ENCODE measurements at places on chromosomes 5 and 9.

GRCh38 chr9:136615631-136616306, 46.9 kb upstream of the EGFL7 start:
- DNase-seq = no peak

DNA sequence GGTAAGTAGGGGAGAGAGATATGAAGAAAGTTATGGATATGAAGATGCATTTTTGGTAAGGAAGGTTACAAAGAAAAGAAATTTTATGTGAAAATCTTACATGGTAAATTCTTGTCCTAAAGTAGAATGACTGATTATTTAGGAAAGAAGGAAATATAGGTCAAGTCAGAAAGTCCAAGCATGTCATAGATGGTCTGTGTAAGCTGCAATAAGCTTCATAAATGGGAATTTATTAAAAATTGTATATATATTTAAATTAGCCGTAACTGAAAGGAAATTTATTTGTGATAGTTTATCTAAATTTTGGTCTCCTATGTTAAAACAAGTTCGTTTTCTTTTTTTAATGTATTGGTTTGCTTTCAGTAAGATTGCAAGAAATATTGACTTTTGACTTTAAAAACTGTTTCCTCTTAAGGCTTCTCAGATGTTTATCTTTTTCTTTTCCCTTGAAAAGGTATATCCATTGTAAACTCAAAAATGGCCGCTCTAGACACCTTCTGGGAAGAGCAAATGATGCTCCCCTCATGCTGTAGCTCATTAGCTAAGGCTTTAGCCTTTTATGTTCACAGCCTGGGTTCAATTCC, 46.8 kb upstream of the HAPLN1 start:
- DNase-seq = no peak

DNA sequence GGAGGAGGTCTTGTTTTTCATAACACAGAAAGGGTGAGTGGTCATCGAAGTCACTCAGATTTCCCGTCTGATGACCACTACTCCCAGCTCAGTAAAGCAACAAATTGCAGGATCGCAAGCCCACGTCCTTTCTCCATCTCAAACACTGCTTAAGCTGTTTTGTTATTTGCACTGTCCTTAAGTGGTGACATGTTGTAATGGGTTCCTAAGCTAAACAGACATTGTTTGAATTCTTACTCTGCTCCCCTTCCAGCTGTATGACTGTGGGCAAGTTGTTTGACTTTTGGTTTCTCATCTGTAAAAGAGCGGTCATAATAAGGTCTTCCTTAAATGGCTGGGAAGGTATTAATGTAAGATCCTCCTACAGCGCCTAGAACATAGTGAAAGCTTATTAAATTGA, 62.8 kb upstream of the EQTN start:
- DNase-seq = no peak

GRCh38 chr9:68966496-68966944, 47.4 kb downstream of the PRKACG start:
- no peak for DNase-seq

- DNase-seq = no peak
These were observed 58.2 kb downstream of the CRB2 start for GRCh38 chr9:123414204-123414603.

GRCh38 chr5:31707329-31707728, 68.4 kb downstream of the PDZD2 start:
- DNase-seq = no peak

GRCh38 chr5:71887680-71888079, 168.6 kb downstream of the CARTPT start:
- no peak for DNase-seq

DNA sequence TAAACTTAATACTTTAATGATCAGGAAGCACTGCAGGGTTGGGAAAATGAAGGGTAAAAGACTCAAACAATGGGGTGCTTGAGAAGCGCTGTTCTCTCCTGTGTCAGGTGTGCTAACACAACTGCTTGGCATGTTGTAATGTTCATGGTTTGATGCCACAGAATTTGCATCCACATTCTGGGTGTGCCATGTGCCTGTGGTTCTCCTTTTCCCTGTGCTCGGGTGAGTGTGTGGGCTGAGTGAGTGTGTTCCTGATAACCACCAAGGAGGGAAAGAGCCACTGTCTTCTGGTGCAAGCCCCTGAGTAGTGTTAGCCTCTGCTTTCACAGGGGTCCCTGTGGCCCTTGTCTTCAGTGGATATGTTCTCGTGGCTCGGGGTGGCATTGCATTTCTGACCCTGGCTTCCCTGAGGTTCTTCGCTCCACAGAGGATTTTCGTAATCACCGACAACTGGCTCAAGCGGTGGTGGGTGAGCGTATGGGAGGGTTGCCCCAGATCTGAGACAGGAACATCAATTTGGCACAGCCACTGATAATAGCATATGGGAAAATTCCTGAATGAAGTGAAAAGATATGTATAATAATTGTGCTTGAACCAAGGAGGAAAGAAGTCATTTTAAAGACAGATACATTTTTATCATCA, 102.0 kb downstream of the MVB12B start:
- DNase-seq = no peak

- DNase-seq = no peak
These were observed 81.4 kb downstream of the NSUN2 start for GRCh38 chr5:6551287-6551954.

DNA sequence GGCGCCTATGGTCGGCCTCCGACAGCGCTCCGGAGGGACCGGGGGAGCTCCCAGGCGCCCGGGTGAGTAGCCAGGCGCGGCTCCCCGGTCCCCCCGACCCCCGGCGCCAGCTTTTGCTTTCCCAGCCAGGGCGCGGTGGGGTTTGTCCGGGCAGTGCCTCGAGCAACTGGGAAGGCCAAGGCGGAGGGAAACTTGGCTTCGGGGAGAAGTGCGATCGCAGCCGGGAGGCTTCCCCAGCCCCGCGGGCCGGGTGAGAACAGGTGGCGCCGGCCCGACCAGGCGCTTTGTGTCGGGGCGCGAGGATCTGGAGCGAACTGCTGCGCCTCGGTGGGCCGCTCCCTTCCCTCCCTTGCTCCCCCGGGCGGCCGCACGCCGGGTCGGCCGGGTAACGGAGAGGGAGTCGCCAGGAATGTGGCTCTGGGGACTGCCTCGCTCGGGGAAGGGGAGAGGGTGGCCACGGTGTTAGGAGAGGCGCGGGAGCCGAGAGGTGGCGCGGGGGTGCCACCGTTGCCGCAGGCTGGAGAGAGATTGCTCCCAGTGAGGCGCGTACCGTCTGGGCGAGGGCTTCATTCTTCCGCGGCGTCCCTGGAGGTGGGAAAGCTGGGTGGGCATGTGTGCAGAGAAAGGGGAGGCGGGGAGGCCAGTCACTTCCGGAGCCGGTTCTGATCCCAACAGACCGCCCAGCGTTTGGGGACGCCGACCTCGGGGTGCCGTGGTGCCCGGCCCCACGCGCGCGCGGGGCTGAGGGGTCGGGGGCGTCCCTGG, 561 bp downstream of the DAPK1 start:
- no peak for DNase-seq

DNA sequence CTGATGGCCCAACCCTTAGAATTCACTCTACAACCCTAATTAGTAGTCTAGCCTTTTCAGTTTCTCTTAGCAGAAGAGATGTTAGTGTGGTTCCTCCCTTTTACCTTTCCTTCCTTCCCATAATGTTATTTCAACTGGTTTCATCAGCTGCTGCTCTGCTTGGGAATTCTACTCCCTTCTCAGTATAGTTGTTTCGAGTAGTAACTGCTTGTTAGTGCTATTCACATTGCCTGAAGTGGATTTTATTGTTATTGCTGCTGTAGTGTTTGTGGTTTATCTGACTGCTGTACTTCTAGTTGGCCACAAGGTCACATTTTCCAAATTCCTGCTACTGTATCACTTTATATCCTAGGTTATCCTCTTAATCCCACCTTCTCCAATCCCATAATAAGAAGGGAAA, 29.7 kb downstream of the SMIM15 start:
- DNase-seq = no peak

GRCh38 chr5:176542135-176542595, 5.0 kb upstream of the RNF44 start:
- DNase-seq = peak; percentile 80

DNA sequence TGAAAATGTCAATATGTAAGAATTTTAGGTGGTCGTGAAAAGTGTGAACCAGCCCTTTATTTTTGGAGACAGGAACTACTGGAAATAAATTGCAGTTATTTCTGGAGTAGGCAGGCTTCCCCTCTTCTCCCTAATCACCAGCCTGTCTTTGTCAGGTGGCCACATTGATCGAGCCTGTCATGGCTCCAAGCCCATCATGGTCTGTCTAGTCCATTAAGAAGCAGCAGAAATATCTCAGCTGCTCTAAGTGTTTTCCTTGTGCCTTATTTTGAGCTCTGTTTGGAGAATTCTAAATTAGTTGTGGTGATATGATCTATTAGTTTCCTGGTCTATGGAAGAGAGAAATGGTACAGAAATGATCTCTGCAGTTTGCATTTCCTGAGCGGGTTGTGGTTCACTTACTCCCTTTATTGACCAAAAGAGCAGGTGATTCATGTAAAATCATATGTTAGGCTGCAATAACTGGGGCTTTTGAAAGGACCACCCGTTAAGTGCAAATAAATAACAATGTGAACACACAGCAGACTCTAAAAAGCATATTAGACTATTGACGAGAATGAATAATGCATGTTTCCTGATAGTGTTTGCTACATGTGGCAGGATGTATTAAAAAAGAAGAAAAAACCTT, 42.3 kb downstream of the BASP1 start:
- DNase-seq = no peak

- no peak for DNase-seq
These were observed 159.8 kb downstream of the FBN2 start for GRCh38 chr5:128378196-128378595.

DNA sequence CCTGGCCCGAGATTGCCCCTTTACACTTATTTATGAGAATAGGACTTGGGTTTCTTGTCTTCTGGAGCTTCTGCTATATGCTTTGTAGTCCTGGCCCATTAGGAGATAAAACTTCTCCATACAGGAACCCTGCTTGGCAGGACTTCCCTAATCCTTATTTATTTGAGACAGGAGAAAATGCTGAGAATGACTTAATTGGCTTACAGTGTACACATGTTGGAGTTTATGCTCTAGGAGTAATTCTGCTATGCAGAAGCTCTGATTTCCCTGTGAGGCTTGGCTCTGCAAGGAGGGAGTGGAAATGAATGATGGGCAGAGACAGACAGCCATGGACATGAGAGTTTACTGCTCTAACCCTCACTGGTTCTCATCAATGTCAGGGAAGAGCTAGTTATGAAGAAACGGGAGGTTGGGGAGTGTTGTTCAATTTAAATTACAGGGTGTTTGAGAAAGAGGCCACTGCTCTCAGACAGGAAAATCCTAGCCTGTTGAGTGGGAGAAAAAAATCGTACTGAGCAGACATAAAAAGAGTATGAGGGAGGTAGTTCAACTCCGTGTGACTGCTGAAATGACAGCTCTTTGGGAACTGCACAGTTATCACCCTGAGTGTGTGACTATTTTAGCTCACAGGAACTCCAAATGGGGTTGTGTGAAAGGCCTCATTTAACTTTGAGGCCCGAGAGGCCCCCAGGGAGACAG, 37.5 kb downstream of the ACTBL2 start:
- DNase-seq = no peak

DNA sequence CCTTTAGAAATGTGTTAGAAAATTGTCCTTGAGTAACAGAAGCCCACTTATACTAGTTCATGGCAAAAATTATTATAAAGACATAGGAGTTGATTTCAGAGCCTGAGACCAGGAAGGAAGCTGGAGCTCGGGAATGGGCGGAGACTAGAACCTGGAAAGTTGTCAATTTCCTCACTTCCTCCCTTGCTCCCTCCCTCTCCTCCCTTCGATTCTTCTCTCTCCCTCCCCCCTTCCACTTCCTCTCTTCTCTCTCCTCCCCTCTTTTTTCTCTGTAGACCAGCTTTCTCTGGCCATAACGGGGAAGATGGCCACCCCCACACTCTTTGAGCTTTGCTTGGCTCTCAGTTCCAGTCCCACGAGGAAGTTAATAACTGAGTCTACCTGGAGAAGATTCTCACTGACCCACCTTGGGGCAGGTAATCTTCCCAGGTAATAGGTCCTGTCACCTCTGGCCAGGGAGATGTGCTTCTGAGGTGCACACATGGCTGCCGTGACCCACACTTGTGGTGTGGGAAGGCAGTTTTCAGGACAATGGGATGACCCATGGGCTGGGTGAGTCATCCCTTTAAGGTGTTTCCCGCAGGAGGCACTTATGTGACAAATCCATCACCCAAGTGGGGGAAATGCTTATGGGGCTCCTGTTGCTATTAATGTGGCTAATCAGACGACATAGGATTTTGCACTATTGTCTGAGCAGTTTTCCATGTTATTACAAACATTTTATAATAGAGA, 78.7 kb downstream of the HSPA4 start:
- DNase-seq = no peak

- no peak for DNase-seq
These were observed 182.9 kb upstream of the RFX3 start for GRCh38 chr9:3708751-3709150.

DNA sequence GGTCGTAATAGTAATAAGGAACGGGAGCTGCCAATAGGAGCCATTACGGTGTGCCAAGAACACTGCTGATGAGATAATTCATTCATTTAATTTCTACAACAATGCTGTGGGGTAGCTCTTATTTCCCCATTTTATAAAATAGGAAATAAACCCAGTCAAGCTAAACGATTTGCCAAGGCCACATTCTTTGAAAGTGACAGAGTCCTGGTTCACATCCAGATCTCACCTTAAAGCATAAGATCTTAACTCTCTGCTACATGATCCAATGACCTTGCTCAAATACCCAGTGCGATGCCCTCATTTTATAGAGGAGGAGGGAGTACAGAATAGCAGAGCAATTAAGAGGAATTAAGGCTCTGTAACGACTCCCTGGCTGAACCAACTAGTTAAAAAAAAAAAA, 5.0 kb downstream of the PDE6A start:
- DNase-seq = no peak

GRCh38 chr5:137071526-137071925, 427.6 kb downstream of the SPOCK1 start:
- no peak for DNase-seq

DNA sequence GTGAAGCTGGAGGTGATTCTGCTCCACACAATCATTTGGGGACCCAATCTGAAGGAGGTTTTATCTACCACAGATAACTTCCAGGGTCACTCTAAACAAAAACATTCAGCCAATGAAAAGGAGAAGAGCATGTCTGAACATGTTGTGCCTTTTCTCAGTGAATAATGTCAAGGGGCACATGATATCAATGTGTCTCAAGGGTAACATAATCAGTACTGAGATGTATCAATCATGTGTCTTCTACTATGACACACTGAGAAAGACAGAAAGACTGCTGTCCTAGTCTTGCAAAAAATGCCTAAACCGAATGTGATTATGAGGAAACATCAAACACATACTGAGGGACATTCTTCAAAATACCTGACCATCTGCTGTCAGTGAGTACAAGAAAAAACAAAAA, 25.4 kb upstream of the RASA1 start:
- DNase-seq = no peak

All from CD4-positive, alpha-beta T cell treated with Interleukin-6 for 4 hours (primary cell).